GM23338 (cell line): ENCODE measurements at places on chromosomes 5 and 9.

DNA sequence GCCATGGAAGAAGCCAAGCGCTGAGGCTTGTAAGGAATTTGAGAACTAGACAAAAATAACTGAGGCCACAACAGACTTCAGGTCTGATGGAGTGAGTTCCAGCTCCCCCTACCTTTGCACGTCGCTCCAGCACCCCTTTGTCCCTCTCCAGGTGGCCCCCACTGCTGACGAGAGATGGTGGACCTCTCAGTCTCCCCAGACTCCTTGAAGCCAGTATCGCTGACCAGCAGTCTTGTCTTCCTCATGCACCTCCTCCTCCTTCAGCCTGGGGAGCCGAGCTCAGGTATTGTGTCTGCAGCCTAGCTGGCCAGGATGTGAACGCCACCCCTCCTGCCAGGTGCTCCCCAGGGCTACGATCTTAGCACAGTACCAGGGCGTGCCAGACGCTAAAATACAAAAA, 5.2 kb downstream of the BTNL9 start:
- peaks cover 37% of the 10 kb centered on the region for H3K27me3 ChIP-seq
- H3K27ac ChIP-seq, result no peak overlapping the region
- no peaks in the 10 kb centered on the region for H3K36me3 ChIP-seq
- H3K4me3 ChIP-seq, result no peak overlapping the region

GRCh38 chr9:106305428-106306133, 557.4 kb upstream of the ZNF462 start:
- H3K27me3 ChIP-seq, result no peaks in the 10 kb centered on the region
- H3K36me3 ChIP-seq, result no peaks in the 10 kb centered on the region
- H3K27ac ChIP-seq, result no peak overlapping the region
- H3K4me3 ChIP-seq, result no peak overlapping the region
- peaks cover 8% of the 10 kb centered on the region for H3K4me1 ChIP-seq
- no peak for DNase-seq

- H3K36me3 ChIP-seq, result no peaks in the 10 kb centered on the region
- H3K27me3 ChIP-seq, result no peaks in the 10 kb centered on the region
- no peak overlapping the region for H3K27ac ChIP-seq
- no peak overlapping the region for H3K4me3 ChIP-seq
Measured at GRCh38 chr5:112183103-112183711, 235.9 kb downstream of the EPB41L4A start.

DNA sequence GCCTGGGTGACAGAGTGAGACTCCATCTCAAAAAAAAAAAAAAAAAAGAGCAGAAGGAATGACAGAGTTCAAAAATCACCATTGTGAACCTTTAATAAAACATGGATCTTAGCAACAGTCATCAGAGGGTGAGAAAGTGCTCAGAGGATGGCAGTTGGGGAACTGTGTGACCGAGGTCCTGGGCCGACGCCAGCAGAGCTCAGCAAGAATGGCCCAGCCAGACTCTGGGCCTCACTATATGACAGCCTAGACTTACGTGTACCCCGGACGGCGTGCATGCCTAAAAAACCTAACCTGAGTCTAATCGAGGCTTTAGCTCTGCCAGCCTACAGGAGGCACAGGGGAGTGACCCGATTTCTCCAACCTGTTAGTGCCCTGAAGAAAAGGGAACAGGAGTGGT, 64.3 kb downstream of the MVB12B start:
- H3K27ac ChIP-seq, result no peak overlapping the region
- H3K4me3 ChIP-seq, result no peak overlapping the region
- H3K36me3 ChIP-seq, result no peaks in the 10 kb centered on the region
- DNase-seq, result no peak
